ENCODE measurements at places on chromosomes 3 and 15.

- DNase-seq, result no peak
Observed at GRCh38 chr3:13559764-13560525, 11.0 kb downstream of the FBLN2 start.

GRCh38 chr3:76349715-76350480 lies 564.5 kb upstream of the ZNF717 start:
- DNase-seq, result no peak

DNA sequence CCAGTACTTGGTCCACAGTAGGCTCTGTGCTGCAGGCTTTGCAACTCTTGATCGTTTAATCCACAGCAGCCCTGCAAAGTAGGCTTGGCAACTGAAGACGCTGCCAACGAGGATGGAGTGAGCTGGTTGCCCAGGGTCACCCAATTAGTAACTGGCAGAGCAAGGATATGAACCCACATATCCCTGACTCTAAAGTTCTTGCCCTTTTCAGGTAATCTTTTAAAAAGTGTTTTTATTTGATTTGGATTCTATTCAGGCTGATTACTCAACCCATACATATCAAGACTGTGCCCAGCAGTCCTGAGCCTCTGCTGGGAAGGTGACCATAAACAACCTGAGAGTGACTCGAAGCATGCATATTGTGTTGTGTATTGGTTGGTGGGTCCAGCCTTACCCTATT lies 50.3 kb downstream of the PSMD6 start:
- no peak for DNase-seq

DNA sequence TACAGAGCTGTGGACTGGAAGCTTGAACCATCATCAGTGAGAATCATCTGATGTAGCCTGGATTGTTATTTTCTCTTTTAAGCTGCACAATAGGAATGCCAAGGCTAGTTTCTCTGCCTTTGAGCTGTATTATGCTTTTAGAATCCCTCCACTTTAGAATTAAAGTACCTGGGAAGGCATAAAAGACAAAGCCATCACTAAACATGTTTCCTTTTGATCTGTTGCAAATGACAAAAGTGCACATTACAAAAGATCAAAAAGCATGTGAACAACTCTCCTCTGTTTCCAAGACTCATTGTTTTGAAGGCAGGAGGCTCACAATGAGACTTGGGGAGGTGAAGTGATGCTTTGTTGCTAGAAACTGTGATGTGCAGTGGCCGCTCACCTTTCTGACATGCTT lies 51.8 kb downstream of the LARS2 start:
- no peak for DNase-seq

DNA sequence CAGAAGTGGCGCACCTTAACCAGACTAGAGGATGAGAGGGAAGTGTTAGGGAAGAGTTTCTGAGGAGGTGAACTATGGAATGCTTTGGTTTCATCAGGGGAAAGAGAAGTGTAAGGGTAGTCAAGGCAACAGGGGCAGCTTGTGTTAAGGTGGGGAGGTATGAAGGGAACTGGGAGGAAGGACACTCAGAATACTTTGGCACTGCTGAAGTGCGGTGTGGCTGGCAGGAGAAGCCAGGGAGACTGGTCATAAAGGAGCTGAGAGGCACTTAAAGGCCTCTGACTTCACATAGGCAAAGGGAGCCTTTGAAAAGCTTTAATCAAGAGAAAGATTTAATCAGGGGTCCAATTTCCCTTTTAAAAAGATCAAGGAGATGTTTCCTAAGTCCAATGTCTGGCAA lies 129.0 kb downstream of the ERC2 start:
- no peak for DNase-seq

DNA sequence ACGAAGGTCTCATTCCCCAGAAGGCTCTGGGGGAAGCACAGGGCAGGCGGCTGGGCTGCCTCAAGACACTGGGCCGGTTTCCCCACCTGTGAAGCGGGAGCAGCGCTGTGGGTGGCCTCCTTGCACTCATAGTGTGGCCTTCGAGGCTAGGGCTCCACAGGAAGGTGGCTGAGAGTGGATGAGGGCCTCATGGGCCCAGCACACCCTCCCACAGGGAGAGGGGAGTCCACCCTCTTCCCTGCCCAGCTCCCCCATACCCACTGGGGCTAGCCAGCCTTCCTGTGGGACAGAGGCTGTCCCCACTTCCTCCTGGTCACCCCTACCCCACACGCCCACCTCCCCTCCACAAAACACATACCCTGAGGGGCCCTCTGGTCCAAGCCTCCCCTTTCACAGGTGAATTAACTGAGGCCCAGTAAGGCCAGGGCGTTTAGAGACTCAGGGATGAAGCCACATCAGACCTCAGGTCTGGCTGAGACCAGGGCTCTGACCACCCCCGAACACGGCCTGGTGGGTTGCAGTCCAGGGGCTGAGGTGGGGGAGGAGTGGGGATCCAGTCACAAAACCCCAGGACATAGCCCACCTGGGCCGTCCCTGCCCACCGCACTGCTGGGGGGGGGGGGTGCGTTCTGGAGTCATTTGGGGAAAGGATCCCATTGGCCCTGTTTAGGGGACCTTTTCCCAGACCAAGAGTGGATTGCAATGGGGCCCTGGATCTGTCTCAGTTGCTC lies 1.1 kb downstream of the ANPEP start:
- no peak for DNase-seq

GRCh38 chr3:99503350-99503749 lies 135.0 kb upstream of the COL8A1 start:
- DNase-seq, result no peak

Data from T-helper 22 cell (primary cell).